ENCODE measurements at places on chromosomes 2 and 18. TPM values are rescaled to one million over a fixed set of nuclear protein-coding genes. Genes with fewer than 3 reads are reported as not detected.

DNA sequence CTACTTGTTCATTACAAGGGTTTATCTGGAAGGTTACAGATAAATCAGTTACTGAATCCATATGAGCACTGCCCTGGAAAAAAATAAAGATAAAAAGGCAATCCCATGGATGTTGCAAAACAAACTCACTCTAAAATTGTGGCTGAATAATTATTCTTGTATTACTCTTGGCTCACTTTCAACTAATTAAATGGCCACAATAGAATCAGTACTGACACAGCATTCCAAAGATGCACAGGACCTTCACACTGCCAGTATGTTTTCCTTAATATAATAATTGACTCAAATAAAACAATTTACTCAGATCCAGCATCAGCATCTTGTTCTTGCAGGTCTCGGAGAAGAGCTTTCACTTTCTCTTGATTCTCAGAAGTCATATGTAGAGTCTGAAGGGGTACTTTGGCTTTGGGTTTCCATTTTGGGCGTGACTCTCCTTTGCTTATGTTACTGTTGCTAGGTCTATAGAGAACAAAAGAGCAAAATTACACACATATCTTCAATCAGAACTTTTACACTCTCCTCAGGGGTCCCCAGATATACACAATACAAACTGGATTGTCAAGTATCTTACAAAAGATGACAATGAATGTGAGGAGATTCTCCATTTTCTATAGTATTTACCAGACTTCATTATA is 12.6 kb downstream of the DHX57 start:
- no peak for DNase-seq

- DNase-seq = no peak
Measured at GRCh38 chr2:241048949-241049343, 50.5 kb downstream of the SNED1 start.

DNA sequence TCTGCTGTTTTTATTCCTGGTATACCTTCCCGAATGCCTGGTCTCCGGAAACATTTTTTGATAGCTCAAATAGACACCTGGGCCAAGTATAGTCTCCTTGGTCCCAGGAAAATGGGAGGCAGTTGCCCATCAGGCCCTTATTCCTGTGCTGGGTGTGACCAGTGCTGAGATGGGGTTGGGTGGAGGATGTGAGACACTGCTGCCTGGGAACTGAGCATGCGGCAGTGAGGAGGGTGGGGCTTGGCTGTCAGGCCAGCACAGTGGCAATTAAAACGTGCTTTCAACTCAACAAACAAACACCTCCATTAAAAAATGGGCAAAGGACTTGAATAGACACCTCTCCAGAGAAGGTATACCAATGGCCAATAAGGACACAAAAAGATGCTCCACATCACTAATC is 12.5 kb downstream of the KLHL29 start:
- no peak for DNase-seq

CREG2 gene
- not detected for total RNA-seq

DNA sequence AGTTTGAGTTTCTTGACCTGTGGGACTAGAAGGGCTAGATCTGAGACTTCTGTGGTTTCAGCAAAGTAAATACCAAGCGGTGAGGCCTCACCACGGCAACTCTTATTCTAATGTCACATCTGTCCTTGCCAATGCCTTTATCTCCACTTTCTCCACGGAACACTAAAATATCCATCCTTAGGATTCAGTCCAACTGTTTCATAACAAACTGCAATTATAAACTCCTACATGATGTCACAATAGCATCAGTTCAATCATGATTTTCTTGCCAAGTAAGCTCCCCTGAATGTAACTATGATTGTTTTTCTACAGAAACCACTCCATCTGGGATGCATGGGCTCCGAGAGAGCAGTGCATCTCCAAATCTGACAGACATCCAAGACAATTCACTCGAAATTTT is 79.6 kb downstream of the LRATD1 start:
- no peak for DNase-seq

DNA sequence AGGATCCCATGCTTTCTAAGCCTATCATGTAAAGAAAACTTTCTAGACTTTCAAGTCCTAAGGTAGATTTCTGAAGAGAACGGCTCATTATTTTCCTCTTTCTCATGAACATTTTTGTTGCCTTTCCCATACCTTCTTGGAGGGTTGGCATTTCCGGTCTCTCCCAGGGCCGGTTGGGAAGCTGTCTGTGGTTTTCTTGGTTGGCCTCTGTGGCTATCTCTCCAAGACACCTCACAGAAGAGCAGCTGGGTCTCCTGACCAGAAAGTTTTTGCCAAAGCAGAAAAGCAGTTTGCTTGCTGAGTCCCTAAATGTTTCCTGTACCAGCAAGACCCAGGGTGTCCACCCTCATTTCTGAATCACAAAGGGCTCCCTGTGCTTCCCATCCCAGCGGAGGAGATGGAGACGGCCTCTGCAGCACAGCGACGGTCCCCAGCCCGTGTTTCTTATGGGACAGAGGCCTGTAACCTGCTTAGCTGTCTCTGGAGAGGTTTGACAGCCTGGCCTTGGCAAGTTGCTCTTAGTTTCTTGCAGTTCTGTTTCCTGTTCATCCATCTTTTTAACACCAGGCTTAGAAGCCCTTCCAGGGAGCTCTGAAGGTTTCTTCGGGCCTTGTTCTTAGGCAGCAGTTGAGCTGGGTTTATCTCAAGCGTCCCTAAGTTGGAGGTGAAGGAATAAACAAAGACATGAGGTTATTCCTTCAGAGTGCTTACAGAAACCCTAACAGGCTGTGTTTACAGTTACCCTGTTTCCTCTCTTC is 39.8 kb downstream of the GREB1 start:
- no peak for DNase-seq
